Esophagus muscularis mucosa (tissue), 4 donors: ENCODE measurements at places on chromosomes 7 and 10. TPM values are rescaled to one million over a fixed set of nuclear protein-coding genes. Genes with fewer than 3 reads are reported as not detected.

Gene MYO3A
- total RNA-seq = not detected

Gene TET1
- 8.6 TPM for total RNA-seq

Gene NOD1
- 22.0 TPM for total RNA-seq

DNA sequence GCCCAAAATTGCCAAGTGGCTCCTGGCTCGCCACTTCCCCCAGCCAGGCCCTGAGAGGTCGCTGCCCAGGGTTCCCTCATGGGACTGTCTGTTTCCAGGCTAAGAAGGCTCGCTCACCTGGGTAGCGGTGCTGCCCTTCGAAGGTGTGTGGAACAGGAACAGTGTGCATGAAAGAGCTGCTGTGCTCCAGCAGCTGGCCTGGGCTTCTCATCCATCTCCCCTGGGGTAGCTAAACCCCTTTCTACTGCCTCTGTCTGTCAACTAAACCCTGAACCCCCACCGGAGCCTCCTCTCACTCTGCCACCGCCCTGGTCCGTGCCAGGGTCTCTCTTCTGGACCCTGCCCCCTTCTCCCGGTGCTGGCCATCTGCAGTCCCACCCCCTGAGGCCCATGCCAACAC, 152.9 kb downstream of the EBF3 start:
- H3K27ac ChIP-seq = no peak overlapping the region
- H3K36me3 ChIP-seq = no peaks in the 10 kb centered on the region
- no peaks in the 10 kb centered on the region for H3K27me3 ChIP-seq
- no peaks in the 10 kb centered on the region for H3K4me1 ChIP-seq

DNA sequence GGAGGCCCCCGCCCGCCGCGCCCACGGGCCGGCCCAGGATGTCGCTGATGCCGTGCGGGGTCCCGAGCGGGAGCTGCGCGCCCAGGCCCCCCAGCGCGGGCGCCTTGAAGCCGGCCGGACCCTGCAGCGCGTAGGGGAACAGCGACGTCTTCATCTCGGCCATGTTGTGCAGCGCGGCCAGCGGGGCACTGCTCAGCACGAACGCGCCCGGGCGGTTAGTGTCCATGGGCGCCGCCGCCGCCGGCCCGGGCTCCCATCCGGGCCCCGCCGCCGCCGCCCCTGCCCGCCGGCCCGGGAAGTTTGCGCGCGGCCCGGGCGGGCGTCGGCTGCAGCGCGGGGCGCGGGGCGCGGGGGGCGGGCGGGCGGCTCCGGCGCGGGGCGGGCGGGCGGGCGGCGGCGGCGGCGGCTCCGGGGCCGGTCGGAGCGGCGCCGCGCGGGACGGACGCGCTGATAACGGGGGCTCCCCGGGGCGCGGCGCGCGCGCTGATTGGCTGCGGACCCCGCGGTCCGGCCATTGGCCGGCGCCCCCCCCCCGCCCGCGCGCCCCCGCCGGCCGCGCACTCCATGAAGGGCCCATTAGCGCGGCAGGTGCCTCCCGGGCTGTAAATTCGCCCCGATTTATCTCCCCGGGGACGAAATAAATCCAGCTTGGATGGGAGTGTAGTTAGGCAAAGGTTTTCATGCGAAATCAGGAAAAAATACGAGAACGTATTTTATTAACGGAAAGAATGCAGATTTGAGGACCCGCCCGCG, at the start of gene NKX6-2:
TSS of gene NKX6-2 (minus strand) at position 425 of the 753 bp plus-strand sequence. CDS start at position 226, 199 bp downstream.
- peaks cover 49% of the 10 kb centered on the region for H3K27me3 ChIP-seq
- no peak within 1 kb of the TSS for H3K27ac ChIP-seq
- peaks cover 21% of the 10 kb centered on the region for H3K4me1 ChIP-seq
- peaks cover 31% of the 10 kb centered on the region for H3K36me3 ChIP-seq

DNA sequence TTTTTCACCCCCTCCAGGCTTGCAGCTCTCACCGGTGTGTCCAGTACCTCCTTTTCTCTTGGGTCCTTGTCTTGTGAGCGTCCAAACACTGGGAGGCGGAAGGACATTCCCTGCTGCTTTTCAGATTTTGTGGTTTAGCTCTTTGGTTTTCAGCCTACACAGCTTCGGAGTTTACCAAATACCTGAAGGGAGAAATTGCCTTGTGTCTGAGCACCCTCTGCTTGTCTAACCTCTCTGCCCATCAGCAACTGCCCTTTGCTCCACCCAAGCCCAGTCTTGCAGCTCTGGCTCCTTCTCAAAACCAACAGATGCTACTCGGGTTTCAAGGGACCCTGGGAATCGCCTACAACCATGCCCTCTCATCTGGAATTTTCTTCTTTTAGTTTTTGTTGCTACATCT, 519.1 kb upstream of the IGFBP3 start:
- no peak overlapping the region for H3K27ac ChIP-seq
- H3K27me3 ChIP-seq = no peaks in the 10 kb centered on the region
- no peak for DNase-seq
- no peaks in the 10 kb centered on the region for H3K4me1 ChIP-seq

DNA sequence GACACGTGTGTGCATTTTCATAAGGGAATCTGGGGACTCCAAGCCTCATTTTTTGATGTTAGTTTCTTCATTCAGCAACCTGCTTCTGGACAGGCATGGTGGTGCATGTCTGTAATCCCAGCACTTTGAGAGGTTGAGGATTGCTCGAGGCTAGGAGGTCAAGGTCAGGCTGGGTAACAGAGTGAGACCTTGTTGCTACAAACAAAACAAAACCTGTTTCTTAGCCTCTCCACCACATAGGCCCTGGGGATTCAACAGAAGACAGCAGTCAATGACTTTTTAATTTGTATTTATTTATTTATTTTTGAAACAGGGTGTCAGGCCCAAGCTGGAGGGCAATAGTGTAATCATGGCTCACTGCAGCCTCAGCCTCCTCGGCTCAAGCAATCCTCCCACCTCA, 6.9 kb upstream of the CYTH3 start:
- H3K4me1 ChIP-seq = no peaks in the 10 kb centered on the region
- H3K4me3 ChIP-seq = no peak overlapping the region
- H3K36me3 ChIP-seq = no peaks in the 10 kb centered on the region
- no peak overlapping the region for H3K27ac ChIP-seq
- H3K27me3 ChIP-seq = no peaks in the 10 kb centered on the region
- no peak for DNase-seq

GRCh38 chr7:48621076-48621475, 303.3 kb upstream of the CDC14C start:
- H3K4me3 ChIP-seq = no peak overlapping the region
- no peaks in the 10 kb centered on the region for H3K27me3 ChIP-seq
- H3K27ac ChIP-seq = no peak overlapping the region
- DNase-seq = no peak

DNA sequence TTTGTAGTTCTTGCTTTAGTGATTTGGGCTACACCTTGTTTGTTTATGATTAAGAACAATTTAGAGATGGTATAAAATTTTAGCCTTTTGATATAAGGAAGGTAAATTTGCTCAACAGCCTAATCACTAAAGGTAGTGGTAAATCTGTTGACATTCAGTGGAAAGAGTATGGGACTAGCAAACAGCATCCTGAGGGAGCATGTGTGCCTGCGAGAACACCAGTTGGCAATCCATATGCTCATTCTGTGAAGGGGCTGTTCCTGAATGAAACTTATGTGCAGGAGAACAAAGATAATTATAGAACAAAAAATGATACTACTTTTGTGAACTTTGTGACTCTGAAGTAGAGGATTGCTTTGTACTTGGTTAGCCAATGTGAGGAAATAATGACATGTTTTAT, 44.0 kb downstream of the CAPZA2 start:
- H3K27me3 ChIP-seq = no peaks in the 10 kb centered on the region
- H3K36me3 ChIP-seq = peaks cover 66% of the 10 kb centered on the region
- no peaks in the 10 kb centered on the region for H3K4me1 ChIP-seq
- DNase-seq = no peak
- H3K27ac ChIP-seq = no peak overlapping the region
